ENCODE measurements at places on chromosomes 1 and 21.
A peak's percentile ranks its signal among the peaks of the same experiment; 100 is the strongest.

- DNase-seq: no peak
These were observed 12.8 kb downstream of the PDE9A start for GRCh38 chr21:42666023-42666747.

DNA sequence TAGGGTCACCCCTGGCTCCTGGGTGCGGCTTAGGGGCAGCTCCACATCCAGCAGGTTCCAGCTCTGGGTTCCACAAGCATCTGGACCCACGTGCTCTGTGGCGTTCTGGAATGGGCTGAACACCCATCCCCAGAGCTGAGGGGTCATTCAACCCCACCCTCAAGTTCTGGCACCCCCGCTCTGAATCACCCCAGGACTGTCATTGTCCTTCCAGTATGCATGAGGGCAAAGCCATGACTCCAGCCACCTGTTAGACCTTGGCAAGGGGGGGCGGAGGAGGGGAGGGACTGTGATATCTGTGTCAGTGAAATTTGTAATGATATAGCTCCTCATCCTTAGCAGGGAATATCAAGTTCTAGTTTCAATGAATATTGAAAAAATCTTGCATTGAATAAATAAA, 12.3 kb downstream of the INSRR start:
- DNase-seq: no peak

GRCh38 chr1:208177656-208178055, 66.5 kb downstream of the PLXNA2 start:
- no peak for DNase-seq

DNA sequence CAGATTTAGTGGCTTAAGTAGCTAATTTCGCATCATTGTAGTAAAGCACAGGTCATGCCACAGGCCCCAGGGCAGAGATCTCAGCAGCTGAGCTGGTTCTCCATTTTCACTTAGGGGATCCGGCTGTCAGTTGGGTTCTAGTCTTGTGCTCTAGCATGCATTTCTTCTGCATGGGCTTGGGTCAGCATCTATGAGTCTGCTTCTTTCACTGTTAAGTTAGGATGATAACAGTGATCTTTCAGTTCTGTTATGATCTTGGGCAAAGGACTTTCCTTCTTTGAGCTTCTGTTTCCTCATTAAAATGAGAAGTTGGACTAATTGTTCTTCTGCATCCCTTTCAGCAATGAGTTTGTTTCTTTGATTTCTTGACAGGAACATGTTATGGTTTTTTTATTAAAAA, 123.6 kb upstream of the DNAH14 start:
- no peak for DNase-seq

DNA sequence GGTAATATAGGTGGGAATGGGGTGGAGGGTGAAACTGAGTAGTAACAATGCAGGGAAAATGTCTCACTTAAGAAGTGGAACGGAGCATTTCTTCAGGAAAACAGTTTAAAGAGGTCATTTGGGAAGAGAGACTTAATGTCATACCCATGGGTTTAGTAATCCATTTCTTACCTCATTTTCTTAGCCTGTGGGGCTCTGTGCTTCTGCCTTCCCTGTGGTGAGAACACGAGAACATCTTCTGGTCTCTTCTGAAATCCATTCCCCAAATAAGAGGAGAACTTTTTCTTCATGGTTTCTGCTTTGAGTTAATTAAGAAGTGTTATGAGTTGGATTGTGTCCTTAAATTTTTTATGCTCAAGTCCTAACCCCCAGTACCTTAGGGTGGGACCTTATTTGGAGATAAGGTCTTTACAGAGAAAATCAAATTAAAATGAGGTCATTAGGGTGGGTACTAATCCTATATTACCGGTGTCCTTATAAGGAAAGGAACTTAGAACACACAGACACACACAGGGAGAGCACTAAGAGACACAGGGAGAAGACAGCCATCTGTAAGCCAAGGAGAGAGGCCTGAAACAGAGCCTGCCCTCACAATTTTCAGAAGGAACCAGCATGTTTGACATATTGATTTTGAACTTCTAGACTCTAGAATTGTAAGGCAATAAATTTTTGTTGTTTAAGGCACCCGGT, 5.4 kb downstream of the CCDC190 start:
- DNase-seq: no peak

GRCh38 chr1:197339106-197340060, 71.3 kb downstream of the CRB1 start:
- no peak for DNase-seq

GRCh38 chr1:234879147-234880080, 249.2 kb downstream of the TOMM20 start:
- no peak for DNase-seq

DNA sequence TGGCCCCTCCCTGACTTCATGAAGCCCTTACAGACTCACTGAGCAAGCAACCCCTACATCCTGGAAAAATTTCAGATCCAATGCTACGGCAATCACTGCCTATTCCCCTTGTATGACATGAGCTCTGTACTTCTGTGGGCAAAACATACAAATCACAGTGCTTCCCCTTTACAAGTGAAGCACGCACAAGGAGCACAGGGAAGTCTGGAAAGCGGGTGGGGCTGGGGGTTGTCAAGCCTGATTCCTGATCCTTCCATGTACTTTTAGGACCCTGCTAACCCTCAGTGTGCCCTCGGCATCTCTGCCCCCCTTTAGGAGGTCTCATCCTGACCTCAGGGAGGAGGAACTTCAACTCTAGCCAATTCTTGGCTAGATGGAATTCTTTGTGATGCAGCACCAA, 405.7 kb upstream of the POU3F1 start:
- no peak for DNase-seq

- DNase-seq: no peak
These were observed 54.6 kb downstream of the WNT2B start for GRCh38 chr1:112563341-112563740.

- no peak for DNase-seq
These were observed 1.9 kb upstream of the OR2T34 start for GRCh38 chr1:248576260-248576980.

DNA sequence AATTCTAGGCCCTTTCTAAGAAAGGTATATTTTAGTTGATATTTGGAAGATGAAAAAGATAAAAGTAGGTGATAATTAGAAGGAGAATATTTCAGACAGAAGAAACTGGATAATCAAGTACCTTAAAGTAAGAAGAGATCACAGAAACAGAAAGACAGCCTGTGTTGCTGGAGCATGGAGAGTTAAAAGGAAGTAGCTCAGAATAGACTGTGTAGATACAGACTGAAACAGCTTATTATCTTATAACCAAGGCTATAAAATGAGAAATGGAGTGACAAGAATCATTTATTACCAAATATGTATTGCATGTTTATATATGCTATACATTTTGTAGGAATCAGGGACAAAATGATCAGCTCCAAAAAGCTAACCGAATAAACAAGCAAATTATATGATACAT, 1120.3 kb downstream of the BRINP3 start:
- no peak for DNase-seq

DNA sequence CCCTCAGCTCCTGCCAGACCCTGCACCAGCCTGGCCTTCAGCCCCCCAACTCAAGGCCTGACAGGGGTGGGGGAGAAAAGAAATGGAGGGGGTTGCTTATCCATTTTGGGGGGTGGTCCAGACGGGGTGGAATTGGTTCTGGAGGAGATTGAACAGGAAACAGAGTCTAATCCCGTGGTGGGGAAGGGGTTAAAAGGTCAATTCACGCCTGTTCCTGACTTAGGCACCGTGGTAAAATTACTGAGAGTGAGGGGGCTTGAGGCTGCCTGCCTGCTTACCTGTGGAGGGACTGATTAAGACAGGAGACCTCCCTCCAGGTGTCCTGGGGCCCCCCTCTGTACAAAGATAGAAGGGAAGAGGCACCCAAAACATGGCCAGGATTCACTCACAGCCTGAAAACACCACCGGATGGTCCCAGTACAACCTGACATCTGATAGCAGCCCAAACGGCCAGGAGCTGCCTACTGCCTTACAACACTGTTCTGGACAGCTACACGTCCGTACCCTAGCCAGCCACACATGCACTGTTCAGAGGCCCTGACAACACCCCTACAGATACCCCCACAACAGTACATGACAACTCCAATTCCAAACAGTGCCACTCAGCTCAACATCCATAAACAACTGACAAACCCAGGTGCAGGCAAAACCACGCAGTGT, 31.8 kb downstream of the AHDC1 start:
- no peak for DNase-seq

GRCh38 chr1:911875-912739, 11.6 kb upstream of the SAMD11 start:
- no peak for DNase-seq

DNA sequence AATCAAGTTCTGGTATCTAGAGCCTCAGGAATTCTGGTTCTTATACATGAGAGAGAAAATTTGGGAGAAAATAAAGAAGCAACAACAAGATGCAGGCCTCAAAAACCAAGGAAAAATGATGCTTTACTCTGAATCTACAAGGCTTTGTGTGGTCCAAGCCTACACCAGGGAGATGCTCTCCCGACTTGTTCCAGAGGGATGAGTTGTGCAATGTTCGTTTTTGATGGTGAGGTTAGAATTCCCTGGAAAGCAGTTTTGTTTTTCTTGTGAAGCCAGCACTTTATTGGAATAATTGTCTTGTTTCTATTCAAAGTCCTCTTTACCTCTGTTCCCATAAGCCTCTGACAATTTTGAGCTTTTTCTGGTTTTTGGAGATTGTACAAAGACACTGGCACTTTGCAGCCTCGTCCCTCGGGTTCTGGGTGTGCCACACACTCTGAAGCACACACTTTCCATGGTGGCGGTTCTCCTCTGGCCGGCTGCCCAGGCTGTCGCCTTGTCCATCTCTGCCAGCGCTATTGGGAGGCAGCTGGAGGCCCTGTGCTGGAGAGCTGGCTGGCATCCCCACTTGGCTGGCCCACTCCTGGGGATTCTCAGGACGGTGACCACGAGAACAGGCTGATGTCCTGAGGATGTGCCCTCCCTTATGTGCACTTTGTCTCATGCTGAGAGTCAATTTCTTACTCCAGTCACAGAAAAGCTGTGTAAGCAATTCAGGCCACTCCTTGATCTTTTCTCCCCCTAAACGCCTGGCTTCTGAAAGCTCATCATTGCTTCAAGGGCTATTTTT, 70.2 kb downstream of the EDEM3 start:
- no peak for DNase-seq

DNA sequence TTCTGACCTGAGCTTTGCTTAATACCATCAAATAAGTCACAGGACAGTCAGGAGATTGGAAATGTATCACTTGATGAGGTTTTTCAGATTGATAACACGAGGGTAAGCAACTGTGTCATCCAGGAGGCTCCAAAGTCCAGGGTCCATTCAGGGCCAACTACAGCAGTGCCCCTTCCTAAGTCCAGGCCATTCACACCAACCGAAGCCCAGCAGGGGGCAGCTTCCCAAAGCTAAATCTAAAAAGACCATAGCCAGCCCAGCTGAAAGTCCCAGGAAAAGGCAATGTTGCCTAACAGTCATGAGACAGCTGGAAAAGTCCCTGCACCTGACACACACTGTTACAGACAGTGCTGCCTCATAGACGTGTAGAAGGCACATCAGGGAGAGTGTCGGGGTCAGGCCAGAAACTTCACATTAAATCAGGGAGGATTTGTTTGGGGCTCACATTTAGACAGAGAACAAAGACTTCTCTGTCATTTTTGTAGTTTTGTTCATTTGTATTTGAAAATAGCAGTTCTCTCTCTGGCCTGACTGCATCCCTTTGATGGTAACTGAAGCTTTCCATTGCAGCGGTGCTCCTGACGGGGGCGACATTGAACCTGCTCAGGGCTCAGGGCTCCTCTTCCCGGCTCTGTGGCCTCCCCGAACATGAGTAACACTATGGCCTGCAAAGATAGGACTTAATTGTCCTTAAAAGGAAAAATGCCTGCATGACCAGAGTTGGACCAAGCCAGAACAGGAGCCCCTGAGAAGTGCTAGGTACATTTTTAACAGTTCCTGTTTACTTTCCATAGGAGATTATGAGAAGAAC, 200.4 kb downstream of the NRIP1 start:
- peak; percentile 12 for DNase-seq

- peak; percentile 29 for DNase-seq
These were observed 49.7 kb downstream of the MDM4 start for GRCh38 chr1:204565617-204566582.

Data from stimulated activated CD8-positive, alpha-beta memory T cell treated with anti-CD3 and anti-CD28 coated beads, Interleukin-4, amount 100 ng/mL, for 24 hours (primary cell).